D721Med (cell line): ENCODE measurements at places on chromosomes 5 and 9.

DNA sequence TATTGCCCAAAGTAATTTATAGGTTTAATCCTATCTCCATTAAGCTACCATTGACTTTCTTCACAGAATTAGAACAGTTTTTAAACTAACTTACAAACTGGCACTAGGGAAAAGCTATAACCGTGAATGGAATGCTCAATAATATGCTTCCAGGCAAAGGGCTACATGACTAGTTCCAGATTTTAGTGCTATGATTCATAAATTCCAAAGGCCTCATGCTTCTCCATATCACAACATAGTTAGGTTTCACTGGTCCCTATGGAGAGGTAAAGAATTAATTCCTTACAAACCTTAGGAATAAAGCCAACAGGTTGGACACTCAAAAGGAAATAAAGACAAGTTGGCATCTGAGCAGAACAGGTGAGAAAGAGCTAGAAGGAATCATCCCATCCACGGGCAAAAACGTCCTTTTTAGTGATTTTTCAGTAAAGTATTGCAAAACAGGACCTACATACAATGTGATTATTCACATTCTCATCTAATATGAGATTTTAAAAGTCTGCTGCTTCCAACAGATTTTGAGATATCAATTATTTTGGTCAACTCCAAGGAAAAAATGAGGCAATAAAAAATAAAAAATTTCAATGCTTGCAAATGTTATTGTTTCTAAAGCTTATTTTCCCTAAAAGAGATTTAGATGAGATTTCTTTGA, 97.0 kb upstream of the TARS1 start:
- no peak for DNase-seq

DNA sequence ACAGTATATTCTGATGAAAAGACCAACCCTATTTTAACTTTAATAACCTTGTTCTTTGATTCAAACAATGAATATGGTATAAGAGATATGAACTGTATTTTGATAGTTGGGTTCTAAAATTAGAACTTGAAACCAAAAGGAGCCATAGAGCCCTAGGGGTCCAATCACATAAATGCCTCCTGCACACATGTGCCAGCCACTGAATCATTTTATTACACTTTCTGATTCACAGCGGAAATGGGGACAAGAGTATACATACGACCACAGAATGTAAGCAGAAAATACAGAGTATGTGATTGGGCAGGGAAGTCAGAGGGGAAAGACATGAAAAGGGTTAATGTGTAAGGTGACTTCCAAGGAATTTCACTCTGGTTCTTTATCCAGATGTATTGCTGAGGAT, 1000.2 kb downstream of the NR2F1-AS1 start:
- DNase-seq: no peak

GRCh38 chr5:14373685-14374084, 207.9 kb upstream of the OTULINL start:
- no peak for DNase-seq

- DNase-seq: no peak
These were observed 106.3 kb downstream of the TENT4A start for GRCh38 chr5:6819521-6819920.

- no peak for DNase-seq
These were observed 77.7 kb upstream of the ADAMTSL1 start for GRCh38 chr9:18396102-18396728.

DNA sequence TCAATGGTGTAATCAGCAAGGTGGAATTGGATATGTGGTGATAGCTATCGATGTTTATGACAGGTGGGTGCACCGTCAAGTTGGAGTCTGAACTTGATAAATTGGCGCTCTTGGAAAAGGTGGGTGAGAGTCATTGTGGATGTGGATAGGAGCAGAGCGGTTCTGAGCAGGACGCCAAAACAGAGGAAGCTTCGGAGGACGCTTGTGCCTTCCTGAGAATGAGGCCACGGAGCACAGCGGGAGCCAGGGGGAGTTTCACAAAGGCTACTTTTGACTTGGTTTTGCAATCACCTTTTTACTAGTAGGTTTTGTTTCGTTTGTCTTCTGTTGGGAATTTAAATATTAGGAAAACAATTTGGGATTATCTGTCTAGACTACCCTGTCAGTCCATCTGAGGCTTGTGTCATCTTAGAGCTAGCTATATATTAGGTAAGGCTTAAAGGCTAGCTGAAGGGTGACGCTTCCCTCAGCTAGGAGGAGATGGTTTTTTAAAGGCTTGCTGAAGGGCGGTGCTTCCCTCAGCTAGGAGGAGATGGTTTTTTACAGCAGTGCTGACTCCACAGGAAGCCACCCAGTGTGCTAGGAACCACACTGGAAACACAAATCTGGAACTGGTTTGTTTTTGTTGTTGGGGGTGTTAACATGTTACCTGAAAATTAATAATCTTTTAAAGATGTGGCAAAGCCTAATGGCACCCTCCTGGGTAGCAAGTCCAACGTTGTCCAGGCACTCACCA, 142.4 kb upstream of the IRX4 start:
- no peak for DNase-seq

DNA sequence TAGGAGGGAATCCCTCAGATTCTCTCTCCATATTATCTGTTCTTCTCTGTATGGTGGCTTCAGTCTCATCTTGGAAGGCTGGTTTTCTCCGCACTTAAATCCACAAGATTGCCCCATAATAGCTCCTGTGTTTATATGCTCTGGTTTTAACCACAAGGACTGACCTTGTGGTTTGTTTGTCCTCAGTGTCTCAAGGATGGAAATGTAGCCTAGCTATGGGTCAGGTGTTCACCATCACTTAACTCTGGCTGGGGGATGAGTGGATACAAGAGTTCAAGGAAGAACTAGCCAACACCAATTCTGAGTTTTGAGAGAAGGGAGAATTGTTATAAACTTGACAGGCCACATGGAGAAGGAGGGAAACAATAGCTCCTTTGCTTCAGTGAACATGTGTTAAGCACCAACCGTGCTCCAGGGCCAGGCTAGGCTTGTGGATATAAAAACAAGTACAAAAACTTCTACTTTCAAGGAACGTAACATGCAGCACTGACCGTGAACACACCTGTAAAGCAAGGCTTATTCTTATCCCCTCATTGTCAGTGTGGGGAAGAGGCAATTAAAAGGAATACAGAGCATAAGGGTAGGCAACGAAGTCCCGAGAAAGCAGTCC, 75.6 kb upstream of the VLDLR start:
- no peak for DNase-seq

DNA sequence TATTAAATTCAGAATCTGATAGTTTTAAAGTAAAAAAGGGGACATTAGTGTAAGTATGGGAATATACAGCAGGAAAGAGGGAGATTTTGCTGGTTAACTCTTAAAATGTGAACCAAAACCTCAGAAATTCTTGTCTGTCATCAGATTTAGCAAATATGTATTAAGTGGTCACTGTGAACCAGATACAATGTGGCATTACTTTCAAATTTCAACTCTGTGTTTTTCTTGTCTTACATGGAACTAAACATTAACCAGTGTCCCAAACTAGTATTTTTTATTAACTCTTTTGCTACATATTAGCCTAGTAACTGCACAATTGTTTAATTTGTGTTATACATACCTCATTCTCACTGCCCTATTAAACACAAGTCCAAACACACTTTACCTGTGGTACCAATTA, 259.9 kb upstream of the RASA1 start:
- no peak for DNase-seq

- no peak for DNase-seq
These were observed 93.7 kb upstream of the DAB2 start for GRCh38 chr5:39518516-39518915.

- DNase-seq: no peak
These were observed 750 bp downstream of the TRIM36 start for GRCh38 chr5:115168829-115169486.

GRCh38 chr5:124790301-124790894, 44.0 kb upstream of the ZNF608 start:
- no peak for DNase-seq

DNA sequence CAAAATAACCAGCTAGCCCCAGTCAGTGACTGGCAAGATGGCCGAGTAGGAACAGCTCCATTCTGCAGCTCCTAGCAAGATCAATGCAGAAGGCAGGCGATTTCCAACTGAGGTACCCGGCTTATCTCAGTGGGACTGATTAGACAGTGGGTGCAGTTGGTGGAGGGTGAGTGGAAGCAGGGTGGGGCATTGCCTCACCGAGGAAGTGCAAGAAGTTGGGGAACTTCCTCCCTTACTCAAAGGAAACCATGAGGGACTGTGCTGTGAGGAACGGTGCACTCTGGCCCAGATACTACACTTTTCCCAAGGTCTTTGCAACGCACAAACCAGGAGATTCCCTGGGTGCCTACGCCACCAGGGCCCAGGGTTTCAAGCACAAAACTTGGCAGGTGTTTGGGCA, 9.6 kb upstream of the BTNL8 start:
- DNase-seq: no peak

- no peak for DNase-seq
These were observed 16.2 kb downstream of the LHX6 start for GRCh38 chr9:122212473-122213004.

- no peak for DNase-seq
These were observed 581.0 kb downstream of the TLE1 start for GRCh38 chr9:81108391-81108790.

DNA sequence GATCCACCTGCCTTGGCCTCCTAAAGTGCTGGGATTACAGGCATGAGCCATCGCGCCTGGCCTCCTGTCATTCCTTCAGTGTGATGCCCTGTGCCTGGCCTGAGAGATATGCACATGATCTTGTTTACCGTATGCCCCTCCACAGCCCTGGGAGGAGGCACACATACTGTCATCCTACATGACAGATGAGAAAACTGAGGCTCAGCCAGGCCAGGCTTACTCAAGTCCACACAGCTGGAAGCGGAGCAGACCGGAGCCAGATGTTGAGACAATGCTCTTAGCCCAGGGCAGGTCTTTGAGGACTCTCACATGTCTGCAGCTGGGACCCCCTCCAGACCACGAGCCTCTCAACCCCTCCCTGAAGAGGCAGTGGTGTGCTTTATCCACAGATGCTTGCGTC, 38.7 kb upstream of the SH3PXD2B start:
- DNase-seq: no peak

GRCh38 chr9:133113949-133114885, 6.8 kb downstream of the RALGDS start:
- DNase-seq: no peak

GRCh38 chr5:39256477-39257235, 37.3 kb upstream of the FYB1 start:
- no peak for DNase-seq

- DNase-seq: no peak
These were observed 221.3 kb downstream of the NPR3 start for GRCh38 chr5:32932241-32932935.

GRCh38 chr9:13993632-13994185, 320.2 kb downstream of the NFIB start:
- DNase-seq: no peak

- DNase-seq: no peak
These were observed 15.5 kb upstream of the SMC2 start for GRCh38 chr9:104078596-104078995.

DNA sequence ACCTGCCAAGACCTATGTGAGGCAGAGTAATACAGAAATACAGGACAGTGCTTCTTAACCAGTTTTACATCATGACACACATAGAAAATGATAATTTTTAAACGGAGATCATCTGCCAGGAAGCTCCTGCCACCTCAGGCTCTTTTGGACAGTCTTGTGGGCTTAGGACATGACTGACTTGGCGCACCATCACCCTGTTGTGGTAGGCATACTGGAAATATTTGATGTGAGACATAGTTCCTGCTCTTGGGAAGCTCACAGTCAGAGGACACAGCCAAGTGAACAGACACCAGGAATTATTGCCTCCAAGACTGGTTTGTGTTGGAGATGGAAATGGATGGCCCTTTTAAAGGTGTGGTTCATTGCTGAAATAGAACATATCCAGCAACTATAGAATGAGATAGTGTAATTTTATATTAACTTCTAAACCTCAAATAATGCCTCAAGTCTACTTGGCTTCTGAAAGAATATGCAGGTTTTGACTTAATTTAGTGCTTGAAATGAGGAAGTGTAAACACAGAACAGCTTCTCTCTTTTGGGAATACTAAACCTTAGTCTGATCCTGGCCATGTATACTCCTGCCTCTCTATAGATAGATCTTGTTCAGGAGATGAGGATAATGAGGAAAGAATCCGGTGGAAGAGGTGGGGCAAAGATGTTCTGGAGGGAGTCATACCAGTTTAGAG, 19.7 kb downstream of the CPEB4 start:
- DNase-seq: no peak

DNA sequence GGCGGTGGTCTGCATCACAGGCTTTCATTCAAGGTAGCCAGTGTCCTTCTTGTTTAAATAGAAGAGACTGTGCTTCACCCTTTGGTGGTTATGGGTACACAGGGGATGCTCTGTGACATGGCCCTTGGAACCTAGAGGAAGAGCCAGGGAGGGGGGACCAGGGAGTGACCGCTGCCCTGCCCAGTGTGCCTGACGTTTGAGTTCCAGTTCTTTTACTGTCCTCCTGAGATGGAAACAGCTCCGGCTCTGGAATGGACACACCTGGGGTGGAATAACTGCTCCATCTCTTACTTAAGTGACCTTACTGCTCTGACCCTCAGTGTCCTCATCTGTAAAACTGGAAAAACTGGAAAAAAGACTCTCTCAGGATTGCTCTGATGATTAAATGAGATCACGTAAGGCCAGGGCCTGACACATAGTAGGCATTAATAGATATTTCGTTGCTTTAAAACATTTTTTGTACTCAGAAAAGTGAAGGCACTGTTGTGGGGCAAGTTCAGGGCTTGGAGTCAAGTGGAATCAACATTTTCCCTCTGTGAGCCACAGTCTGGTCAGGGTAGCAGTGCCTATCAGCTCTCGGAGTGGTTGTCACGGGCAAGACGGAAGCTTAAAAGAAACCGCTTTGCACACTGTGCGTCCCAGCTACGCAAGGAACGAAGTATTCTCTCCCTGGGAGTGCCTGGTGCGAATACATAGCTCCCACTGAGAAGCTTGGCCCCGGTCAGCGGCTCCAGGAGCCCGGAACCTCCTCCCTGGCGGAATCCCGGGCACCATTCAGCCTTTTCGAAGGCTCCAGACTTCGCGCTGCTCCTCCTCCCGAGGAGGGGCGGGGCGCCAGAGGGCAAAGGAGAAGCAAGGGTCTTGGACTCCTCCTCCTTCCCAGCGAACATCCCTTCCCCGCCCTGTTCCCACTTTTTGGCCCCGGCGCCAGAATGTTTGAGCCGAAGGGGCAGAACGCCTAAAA, 5.8 kb downstream of the POU4F3 start:
- DNase-seq: no peak

GRCh38 chr5:59648949-59649921, 244.3 kb downstream of the PDE4D start:
- DNase-seq: no peak

DNA sequence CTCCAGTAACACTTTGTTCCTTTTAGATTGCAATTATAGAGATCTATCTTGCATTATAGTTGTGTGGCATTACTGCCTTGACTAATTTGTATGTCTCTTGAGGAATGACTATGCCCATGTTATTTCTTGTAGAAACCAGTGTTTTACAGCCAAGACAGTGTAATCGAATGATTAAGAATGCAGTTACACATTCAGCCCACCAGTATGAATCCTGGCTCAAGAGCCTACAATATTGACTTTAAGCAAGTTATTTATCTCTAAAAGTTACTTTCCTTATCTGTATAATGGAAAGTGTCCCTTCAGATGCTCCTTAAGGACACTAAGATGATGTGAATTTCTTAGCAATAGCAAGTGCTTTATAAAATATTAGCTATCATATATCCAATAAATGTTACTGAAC, 9.7 kb upstream of the SNX24 start:
- no peak for DNase-seq
